Fibroblast of skin of right biceps (primary cell): ENCODE measurements at places on chromosomes 7 and 10.

GRCh38 chr10:78351283-78351682 lies 317.6 kb downstream of the RPS24 start:
- no peak for DNase-seq

DNA sequence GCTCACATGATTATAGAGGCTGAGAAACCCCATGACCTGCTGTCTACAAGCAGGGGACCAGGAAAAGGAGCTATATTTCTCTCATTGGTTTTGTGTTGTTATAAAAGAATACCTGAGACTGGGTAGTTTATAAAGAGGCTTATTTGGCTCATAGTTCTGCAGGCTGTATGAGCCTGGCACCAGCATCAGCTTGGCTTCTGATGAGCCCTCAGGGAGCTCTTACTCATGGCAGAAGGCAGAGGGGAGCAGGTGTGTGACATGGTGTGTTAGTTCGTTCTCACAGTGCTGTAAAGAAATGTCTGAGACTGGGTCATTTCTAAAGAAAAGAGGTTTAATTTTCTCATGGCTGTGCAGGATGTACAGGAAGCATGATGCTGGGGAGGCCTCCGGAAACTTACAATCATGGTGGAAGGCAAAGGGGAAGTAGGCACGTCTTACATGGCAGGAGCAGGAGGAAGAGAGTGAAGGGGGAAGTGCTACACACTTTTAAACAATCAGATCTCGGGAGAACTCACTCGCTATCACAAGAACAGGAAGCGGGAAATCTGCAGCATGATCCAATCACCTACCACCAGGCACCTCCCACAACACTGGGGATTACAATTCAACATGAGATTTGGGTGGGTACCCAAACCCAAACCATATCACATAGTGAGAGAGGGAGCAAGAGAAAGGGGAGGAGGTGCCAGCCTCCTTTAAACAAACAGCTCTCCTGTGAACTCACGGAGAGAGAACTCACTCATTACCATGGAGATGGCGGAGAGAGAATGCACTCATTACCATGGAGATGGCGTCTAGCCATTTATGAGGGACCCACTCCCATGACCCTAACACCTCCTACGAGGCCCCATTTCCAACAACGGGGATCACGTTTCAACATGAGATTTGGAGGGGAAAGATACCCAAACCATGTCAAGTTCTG lies 133.4 kb downstream of the JCAD start:
- no peak for DNase-seq

- DNase-seq = no peak
Observed at GRCh38 chr7:3188946-3189345, 112.1 kb upstream of the SDK1 start.

- peak; percentile 89 for DNase-seq
Observed at GRCh38 chr7:114944745-114945625, 23.1 kb downstream of the MDFIC start.

GRCh38 chr7:113013761-113014449 lies 72.7 kb downstream of the GPR85 start:
- no peak for DNase-seq

- no peak for DNase-seq
Observed at GRCh38 chr10:7196284-7196683, 214.6 kb downstream of the SFMBT2 start.

DNA sequence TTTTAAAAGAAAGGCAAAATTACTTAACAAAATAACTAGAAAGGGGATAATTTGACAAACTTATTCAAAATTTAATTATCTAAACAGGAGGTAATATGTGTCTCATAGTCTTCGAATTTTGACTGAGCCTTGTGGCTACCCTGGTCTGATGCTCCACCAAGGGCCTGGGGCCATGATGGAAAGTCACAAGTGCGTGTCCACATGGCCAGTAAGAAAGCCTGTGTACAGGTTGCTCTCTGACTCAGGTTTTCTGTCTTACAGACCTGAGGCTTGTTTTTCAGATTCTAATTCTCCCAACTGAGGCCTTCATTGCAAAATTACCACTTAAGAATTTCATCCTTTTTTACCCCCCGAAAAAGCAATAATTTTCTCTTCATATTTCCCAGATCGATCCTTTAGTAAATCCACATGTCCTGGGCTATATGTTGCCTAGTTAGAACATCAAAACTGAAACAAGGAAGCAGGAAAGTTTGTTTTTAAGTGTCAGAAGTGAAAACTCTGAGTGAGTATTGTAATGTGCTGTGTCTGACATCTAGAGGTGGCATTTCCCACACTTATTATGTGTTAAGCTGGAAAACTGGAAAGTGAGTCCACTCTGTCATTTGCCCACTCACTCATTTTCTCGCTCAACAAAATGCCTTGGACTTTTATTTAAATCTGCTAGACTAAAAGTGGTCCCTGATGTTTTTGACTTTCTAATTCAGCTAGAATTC lies 10.0 kb downstream of the CYP3A43 start:
- DNase-seq = no peak

DNA sequence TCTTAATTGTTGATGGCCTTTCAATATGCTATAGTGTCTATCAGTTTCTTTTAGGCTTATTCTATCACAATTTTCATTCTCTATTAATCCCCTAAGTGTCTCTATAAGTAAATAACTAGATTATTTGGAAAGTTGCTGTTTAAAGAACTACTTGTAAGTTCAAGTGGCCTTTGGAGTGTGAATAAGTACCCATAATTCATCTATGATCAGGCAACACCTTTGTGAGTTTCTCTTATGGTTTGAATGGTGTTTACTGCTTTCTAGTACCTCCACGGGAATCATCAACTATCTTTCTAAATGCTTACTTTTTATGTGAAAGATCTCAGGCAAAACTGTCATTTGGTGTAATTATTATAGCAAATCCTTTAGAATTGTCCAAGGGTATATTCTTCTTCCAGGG lies 166.7 kb downstream of the POU6F2 start:
- no peak for DNase-seq

DNA sequence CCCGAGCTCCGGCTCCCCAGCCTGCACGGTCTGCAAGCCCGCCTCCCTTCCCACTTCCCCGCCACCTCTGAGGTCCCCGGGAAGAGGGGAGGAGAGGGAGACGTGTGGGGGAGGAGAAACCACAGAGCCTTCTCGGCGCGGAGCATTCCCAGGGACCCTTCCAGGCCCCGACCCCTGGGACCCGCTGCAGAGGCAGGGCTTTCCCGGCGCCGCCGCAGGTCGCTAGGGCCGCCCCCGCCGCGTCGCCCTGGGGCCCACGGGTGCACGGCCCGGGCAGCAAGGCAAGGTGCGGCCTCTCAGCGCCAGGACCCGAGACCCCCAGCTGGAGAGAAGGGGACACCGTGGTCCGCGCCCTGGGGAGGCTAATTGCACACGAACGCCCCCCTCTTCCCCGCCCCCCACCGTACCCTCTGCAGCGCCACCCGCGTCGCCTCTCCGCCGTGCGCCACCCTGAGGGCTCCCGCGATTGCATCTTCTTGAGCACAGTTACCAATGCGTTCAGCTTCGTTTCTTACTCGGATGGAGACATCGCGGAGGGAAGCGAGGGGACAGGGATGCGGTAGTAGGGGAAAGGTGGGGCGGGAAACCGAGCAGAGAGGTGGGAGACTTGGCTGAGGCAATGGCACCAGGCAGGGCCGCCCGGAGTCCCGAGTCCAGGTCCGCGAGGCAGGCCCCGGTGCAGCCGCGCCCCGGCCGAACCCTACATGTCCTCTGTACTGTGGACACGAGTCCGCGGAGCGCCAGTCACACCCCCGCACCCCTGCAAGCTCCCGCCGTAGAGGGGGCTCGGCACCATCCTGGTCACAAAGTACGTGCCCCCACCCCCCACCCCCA lies 28.9 kb downstream of the SKIDA1 start:
- DNase-seq = peak; percentile 59

GRCh38 chr7:30170476-30171205 lies 35.9 kb downstream of the MTURN start:
- no peak for DNase-seq

DNA sequence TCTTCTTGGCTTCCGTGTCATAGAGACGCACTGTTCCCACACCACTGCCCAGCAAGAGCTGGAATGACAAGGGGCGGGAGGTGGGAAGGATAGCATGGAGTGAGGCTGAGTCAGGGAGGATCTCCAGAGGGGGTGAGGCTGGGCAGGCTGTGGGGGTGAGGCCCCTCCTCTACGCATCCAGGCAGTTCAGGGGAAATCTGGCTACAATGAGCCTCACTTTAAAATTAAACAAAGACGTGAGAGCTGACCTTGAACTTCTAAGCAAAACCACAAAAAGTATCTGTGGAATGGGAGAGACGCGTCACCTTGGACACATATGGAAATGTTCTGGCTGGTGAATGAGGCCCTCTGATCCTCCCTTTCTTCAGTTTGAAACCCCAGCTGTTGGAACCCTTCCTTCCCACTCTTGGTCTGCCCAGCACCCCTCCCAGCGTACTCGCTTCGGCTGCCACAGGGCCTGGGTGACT lies 17.7 kb downstream of the WDR91 start:
- peak; percentile 95 for DNase-seq

GRCh38 chr10:49237985-49238384 lies 49.8 kb upstream of the TMEM273 start:
- no peak for DNase-seq

- no peak for DNase-seq
Observed at GRCh38 chr10:6069081-6069931, 7.1 kb upstream of the IL2RA start.

DNA sequence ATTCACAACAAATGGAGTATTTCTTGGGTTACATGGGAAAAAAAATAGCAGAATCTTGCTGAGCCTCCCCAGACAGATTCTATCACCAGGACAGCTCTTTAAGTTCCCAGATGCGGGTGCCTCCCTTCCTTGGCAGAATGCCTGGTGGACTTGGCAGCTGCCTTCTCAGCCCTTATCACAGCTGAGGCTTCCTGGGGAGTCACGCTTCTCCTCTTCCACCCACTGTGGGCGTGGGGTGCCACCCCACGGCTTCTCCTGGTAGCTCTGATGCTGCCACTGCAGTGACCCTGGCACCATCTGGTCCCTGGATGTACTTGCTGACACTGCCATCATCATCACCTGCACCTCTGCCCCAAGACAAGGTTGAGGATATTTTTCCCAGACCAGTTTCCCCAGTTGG lies 16.2 kb upstream of the NME8 start:
- no peak for DNase-seq

- peak; percentile 62 for DNase-seq
Observed at GRCh38 chr7:80294346-80294745, 159.7 kb downstream of the GNAI1 start.
